Upper lobe of right lung (tissue), 1 donor: ENCODE measurements at places on chromosomes 13 and 19.

- DNase-seq: no peak
These were observed 200.1 kb downstream of the MZT1 start for GRCh38 chr13:72527333-72527732.

- no peak for DNase-seq
These were observed 8.8 kb downstream of the IGFLR1 start for GRCh38 chr19:35733180-35734125.

DNA sequence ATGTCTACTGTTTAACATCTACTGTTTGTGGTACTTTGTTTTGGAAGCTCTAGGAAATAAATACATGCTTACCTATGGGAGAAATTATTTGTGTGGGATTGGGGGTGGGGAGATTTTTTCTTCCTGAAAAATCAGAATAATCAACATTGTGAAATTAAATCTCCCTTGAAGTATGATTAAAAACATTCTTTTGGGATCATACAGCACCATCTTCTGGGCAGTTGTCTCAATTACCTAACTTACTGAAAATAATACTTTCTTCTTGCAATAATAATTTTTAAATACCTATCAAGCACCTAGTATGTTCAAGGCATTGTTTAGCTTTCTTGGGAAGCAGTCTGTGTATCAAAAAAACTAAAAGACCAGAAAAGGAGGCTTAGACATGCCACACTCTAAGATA lies 576.5 kb upstream of the ARGLU1 start:
- DNase-seq: no peak

- DNase-seq: no peak
These were observed 85.9 kb downstream of the GJA3 start for GRCh38 chr13:20074966-20075365.

GRCh38 chr19:18072335-18072734 lies 14.4 kb downstream of the IL12RB1 start:
- DNase-seq: no peak

DNA sequence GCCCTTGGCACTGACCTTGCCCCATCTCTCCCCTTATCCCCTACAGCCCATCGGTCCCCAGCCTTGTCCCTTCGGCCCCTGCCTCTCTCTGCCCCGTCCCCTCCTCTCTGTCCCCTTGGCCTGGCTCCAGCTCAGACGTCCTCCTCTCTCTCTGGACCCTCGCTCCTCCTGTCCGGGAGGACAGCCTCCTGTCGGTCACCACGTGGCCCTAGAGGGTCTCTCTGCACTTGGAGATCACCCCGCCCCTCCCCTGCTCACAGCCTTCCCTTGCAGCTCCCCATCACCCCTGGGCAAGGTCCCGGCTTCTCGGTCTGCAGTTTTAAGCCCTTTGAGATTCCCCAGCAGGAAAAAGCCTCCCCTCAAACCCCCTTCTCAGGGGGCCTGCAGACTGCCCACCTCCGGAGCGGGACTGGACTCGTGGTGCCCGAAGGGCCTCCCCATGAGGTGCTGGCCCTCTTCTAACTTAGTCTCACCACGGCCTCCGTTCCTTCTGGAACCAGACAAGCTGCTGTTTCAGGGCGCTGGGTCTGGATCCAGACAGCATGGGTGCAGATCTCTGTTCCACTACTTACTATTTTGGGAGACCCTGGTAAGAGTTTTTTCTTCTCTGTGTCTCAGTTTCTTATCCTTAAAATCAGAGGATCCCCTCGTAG lies 3.3 kb upstream of the KLK15 start:
- DNase-seq: no peak

GRCh38 chr13:49821216-49822009 lies 28.9 kb upstream of the KPNA3 start:
- DNase-seq: no peak

DNA sequence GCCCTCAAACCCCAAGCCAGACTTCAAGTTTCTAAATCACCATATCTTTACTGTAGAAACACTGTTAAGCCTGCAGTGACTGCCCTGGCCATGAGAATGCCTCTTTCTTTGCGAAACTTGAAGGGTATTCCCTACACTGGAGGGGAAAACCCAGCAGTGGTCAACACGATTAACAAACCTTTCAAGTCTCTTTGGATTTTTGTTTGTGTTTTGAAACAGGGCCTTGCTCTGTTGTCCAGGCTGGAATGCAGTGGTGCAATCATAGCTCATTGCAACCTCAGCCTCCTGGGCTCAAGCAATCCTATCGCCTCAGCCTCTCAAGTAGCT lies 17.4 kb upstream of the POMP start:
- DNase-seq: no peak

GRCh38 chr13:87953381-87953780 lies 282.2 kb downstream of the SLITRK5 start:
- no peak for DNase-seq

DNA sequence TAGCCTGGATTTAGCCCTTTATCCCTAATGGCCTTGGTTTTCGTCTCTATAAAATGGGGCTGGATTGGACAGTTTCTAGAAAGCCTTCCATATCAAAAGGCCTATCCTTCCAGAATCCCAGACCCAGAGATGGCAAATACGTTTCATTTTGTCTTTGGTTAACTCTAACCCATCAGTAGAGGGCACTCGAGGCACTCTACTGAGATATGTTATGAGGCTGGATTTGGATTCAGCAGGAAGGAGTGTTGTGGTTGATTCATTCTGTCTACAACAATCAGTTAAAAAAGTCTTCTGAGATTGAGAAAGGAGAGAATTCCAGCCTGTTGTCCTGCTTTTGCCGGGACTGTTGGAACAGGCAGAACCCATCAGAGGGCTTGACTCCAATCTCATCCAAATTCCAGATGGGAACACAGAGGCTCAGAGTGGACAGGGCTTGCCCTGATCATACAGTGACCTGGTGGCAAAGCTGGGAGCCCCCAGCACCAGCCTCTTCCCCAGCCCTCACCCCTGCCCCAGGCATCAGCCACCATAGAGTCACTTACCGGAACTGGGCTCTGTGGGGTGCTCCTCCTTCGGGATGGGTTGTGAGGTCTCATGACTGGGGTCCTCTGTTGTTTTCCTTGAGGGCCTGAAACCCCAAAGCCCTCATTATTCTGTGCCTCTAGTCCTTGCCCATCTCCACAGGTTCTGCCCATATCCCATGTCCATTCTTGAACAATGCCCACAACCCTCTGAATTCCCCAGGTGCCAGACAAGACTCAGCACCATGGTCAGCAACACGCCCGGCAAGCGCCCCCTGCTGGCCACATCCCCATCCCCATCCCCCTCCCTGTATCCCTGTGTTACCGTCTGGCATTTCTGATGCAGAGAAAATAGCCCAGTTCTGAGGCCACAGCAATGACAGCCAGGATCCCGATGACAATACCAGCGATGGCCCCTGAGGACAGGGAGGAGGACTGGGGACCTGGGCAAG lies 12.3 kb upstream of the ZNF180 start:
- DNase-seq: no peak

- DNase-seq: no peak
These were observed 8.2 kb upstream of the ZNF507 start for GRCh38 chr19:32337084-32337808.

DNA sequence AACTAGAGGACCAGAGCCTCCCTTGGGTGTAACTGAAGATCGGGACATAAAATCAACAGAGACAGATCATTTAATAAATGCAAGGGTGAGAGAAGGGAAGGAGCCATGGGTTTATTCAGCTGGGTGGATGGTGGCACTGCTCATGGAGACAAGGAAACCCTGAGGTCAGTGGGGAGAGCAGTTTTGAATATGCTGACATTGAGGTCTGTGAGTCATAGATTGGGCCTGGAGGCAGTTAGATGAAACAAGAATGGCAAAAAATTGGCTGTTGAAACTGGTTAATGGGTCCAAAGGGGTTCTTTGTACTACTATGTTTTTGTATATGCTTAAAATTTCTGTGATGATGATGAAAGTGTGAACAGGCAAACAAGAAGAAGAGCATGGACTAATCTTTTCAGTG lies 5.1 kb upstream of the GTF3A start:
- DNase-seq: no peak

DNA sequence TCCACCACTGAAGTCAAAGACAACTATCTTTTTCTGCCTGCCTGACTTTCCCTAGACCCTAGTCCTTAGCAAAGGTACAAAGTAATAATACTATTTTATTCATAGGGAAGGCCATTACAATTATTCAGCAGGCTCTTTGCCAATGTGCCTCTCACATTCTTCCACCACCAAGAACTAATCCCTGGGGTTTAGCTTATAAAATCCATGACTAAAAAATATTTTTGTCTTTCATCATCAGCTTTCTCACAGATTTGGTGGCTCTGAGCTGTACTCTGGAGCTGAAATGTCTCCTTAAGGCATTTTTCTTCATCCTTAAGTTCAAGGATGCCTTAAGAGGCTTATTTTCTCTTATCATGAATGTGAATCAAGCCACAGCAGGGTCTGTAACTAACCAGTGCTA lies 96.1 kb downstream of the OXGR1 start:
- DNase-seq: no peak

DNA sequence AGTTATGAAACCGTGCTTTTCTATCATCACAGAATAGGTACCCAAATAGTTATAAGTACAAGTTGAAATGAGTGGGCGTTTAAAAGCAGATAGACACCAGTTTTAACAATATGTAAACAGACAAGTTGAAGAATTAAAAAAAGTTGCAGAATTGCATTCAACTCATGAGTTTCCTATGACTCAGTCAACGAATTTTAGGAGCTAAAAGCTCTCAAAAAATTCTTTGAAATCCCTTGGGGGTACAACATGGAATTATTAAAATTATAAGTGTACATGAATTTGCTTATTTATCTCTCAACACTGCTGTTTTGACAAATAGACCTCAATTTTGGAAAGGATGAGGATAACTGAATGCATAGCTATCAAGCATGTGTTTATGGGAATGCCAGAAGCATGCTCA lies 693.4 kb downstream of the PCDH9 start:
- DNase-seq: no peak
